ENCODE measurements at places on chromosomes 5 and 9. TPM values are rescaled to one million over a fixed set of nuclear protein-coding genes. Genes with fewer than 3 reads are reported as not detected.

ZNF618 gene
- 5.8 TPM for total RNA-seq

C9orf43 gene
- total RNA-seq: 0.29 TPM

SPINK13 gene
- total RNA-seq: not detected

TTC33 gene
- total RNA-seq: 11.6 TPM

MCTP1 gene
- total RNA-seq: 7.5 TPM

SCAI gene
- total RNA-seq: 5.2 TPM

FIBCD1 gene
- total RNA-seq: 8.9 TPM

HMCN2 gene
- total RNA-seq: 0.11 TPM

COL27A1 gene
- 11.4 TPM for total RNA-seq
